ENCODE measurements at places on chromosomes 1 and 21.
A peak's percentile ranks its signal among the peaks of the same experiment; 100 is the strongest.

GRCh38 chr1:234940841-234941240, 187.8 kb downstream of the TOMM20 start:
- no peak for DNase-seq

DNA sequence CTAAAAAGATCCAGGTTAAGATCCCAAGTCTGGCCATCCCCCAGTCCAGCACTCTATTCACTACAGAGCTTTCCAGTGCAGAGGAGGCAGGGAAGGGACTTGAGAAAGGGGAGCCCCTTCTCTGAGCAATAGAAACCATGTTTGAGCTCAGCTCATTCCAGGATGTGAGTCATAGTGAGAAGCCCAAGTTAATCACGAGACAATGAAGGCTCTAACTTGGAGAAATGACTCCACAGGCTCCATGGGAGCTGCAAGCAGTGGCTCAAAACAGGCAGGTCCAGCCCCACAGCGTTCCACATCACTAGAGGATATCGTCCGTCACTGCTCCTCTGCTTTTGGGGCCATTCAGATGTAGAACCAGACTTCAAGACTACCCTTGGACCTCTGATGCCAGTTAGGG, 59.1 kb downstream of the CAMK2N1 start:
- DNase-seq, result no peak

- DNase-seq, result no peak
Observed at GRCh38 chr1:161722406-161722805, 1.1 kb downstream of the FCRLB start.

DNA sequence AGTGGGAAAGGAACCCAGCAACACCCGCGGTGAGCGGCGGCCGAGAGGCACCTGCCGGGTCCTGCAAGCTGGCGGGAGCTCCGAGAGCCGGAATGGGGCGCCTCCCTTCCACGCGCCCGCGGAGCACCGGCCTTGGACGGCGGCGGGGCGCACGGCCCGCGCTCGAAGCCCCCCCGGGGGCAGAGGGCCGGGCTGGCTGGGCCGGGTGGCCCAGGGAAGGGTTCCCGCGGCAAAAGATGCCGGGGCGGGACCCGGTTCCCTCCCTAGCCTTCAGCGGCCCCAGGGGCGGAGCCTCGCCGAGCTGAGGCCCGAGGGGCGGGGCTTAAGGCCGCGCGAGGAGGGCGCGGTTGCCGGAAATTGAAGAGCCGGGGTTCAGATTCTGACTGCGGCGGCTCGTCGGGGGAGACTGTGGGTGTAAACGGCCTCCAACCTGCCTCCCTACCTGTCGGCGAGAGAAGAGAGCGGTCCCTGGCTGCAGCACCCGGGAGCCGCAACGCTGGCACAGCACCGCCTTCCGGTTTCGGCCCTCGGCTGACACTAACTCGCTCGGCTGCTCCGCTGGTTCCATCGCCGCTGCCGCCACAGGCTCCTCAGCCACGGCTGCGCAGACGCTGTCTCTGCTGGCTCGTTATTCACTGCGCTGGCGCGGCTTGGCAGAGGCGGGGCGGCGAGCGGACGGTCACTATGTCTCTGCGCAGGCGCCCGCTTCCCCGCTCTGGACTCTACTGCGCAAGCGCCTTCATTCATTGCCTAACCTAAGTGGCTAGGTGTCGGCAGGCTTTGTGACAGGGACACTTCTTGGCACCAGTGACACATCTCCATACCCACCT, at the start of gene RABIF:
TSS of gene RABIF (minus strand) at position 619 of the 830 bp plus-strand sequence. CDS start at position 568, 51 bp downstream.
- DNase-seq, result peak; percentile 98

DNA sequence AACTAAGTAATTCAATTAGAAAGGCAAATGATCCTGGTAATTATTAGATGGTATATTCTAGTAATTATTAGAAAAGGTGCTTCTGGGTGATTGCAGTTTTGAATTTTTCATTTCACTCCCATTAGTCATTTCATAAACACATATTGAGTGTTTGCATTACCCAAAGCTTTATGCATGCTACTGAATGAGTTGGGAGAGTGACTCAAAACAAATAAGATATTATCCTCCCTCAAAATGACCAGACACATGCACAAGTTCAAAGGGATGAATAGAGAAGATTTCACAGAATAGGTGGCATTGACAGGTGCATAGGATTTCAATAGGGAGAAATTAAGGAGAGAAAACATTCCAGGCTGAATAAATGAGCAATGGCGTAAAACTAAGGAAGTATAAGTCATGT, 84.7 kb downstream of the PHTF1 start:
- DNase-seq, result no peak

DNA sequence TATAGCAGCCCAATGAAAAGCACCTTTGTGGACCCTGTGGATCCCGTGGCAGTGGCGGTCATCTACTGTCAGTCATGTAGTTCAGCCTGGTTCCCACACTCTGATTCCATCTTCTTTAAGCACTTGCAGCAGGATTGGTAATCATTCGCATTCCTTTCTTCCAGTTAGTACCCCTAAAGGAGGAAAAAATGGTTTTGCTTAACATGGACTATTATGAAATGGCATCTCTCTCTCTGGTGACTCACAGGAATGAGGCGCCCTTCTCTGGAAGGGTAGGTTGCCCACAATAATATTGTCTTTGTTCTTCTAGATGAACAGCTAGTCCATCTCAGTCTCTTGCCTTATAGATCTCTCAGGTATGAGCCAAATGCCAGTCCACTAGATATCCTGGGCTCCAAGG, 127.9 kb upstream of the MROH9 start:
- no peak for DNase-seq

DNA sequence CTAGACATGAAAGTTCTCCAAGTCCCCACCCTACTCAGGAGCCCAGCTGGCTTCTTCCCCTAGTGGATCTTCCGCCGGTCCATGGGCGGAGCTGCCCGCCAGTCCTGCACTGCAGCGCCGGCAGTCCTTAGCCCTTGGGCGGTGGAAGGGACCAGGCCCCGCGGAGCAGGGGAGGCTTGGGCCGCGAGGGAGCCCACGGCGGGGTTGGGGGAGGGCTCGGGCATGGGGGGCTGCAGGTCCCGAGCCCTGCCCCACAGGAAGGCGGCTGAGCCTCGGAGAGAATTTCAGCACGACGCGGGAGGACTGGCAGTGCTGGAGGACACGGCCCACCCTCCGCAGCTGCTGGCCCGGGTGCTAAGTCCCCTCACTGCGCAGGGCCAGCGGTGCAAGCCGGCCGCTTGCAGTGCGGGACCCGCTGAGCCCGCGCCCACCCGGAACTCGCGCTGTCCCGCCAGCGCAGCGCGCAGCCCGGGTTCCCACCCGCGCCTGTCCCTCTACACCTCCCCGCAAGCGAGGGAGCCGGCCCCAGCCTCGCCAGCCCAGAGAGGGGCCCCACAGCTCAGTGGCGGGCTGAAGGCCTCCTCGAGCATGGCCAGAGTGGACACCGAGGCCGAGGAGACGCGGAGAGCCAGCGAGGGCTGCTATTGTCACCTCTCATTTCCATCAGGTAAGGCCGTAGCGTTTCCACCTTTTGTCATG, 1398.6 kb downstream of the MRPL39 start:
- no peak for DNase-seq

DNA sequence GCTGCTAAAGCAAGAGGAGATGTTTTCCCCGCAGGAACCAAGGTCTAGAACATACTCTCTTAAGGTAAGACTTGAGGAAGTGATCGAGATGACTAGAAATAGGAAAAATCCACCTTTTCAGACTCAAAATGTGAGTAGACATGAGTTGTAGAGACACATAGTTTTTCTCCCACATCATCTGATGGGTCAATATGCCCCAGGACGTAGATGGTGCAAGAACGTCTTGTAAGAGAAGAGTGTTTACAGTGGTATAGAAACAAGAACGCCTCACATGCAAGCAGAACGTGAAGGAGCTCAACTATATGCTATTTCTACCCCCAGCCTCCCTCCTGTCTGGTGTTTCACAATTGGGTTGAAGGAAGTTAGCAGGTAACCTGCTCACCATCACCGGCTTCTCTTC, 144.0 kb upstream of the BACE2 start:
- no peak for DNase-seq
